NCI-H1436 (cell line): ENCODE measurements at places on chromosomes 13 and 19.

GRCh38 chr13:66659701-66660467 lies 570.3 kb downstream of the PCDH9 start:
- DNase-seq, result no peak

- DNase-seq, result no peak
Observed at GRCh38 chr13:40273253-40274025, 393.0 kb downstream of the FOXO1 start.

DNA sequence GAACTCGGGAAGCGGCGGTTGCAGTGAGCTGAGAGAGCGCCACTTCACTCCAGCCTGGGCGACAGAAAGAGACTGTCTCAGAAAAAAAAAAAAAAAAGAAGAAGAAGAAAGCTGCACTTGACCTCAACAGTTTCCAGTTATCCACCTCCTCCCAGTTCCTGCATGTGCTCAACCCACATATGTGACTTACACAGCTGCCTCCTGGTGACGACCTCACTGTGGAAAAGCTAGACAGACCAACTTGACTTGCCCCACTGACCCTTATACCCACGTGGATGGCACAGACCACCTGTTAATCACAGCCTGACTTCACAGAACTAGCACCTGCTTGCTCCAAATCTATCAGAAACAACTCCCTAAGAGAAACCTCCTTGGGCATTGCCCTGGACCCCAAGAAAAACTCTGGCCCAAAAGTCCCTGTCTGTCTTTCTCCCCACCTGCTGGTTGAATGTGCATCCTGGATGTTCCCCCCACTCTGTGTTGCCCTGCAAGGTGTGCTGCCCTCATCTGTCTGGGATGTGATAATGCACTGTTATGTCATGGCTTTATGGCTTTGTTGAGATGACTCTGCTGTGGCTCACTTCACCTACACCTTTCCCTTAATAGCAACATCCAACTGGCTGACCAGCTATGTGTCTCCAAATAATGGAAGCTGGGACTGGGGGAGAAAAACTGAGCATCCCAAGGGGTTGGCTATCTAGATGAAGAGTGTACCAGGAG lies 2.8 kb downstream of the ZNF20 start:
- no peak for DNase-seq

DNA sequence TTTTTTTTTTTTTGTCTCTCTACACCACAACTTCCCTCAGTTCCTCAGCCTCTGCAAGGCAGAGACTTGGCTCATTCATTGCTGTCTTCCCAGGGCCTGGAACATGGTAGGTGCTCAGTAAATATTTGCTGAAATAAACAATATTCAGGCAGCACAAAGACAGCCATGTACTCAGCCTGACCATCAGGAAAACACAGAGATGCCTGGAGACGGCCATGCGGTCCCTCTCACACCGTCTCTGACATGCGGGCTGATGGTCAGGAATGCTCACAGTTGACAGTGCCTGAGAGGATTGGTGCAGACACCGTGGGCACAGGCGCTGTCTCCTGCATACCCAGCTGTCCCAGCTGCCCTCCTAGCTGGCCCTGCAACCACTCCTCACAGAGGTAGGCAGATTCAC lies 924 bp downstream of the PRAM1 start:
- DNase-seq, result no peak

- DNase-seq, result no peak
Observed at GRCh38 chr13:106393776-106394175, 141.7 kb downstream of the EFNB2 start.

GRCh38 chr19:17266975-17267788 lies at the start of gene BABAM1:
Gene BABAM1, plus strand, starts transcription at chr19:17267443. Its CDS starts 1,364 bp downstream, at chr19:17268807.
- DNase-seq, result peak; percentile 99

DNA sequence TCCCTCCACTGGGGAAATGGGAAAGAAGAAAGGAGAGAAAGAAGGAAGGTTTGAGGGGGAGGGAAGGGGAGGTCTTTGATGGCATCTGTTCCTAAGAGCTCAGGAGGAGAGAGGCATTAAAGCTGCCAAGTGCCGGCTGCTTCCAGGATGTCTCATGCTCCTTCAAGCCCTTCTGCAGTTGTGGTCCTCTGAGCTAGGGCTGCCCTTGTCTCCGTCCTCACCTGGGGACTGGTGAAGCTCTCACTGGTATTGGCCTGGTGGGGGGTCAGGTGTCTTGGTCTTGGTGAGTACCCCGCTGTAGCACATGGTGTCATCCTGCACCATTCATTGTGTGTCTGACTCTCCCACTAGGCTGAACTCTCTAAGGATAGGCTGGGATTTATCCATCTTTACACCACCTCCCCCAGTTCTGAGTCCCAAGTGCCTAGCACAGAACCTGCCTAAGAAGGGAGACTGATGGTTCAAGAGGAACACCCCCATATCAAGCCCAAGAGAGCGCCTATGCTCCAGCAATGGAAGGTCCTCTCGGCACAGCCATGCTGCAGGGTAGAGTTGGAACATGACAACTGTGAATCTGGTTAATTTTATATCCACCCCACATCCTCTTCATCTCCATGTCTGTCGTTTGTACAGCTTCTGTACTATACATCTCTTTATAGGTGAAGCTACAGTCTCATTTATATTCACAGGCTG lies 83.7 kb downstream of the AKAP11 start:
- no peak for DNase-seq

DNA sequence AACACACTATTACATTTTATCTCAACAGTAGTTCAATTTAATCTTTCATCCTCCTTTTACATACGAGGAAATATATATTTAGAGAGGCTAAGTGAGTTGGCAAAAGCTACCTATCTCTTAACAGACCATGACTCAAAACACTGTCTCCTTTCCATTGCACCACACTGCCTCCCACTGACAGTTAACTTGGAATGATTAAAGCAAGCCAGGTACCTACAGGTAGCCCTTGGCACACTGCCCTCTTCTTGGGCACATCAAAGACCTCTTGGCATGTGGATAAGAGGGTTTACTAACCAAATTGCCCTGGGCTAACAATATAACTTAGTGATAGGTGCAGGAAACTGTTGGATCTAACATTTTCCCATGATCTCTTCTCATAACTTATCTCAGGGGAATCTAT lies 1.8 kb downstream of the ABHD13 start:
- peak; percentile 40 for DNase-seq

DNA sequence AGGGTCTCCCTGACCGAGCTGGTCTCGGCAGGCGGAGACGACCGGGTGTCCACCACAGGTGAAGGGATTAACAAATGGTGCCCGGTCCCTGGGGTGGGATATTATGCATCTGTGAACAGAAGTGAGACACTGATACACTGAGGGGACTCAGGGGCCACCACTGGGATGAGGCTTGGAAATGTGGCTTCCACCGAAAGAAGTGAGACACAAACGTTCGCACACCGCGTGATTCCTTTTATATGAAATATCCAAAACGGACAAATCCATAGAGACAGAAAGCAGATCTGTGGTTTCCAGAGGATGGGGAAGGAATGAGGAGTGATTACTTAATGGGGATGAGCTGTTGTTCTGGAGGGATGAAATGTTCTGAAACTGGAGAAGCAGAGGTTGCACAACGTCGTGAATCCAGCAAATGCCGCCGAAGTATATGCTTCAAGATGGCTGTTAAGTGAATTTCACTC lies 47.5 kb downstream of the C13orf46 start:
- no peak for DNase-seq

DNA sequence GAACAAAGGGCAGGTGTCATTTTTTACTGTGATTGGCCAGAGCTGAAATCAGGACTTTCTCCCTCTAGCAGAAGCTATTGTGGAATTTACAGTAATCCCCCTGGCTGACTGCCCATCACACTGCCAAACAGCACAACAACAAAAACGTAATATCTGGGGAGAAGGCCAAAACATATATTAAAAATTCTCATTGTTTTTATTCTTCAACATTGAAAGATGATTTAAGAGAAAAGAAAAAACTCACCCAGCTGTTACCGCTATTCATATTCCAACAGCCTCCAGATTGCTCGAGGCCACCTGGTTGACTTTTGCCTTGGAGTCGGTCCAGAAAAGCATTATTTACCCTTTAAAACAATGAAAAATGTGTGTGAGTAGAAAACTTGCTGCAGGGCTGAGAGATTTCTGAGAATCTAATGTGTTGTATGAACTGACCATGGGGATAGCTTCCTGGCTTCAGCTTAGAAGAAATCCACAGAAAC lies 97.2 kb downstream of the EPSTI1 start:
- no peak for DNase-seq

- DNase-seq, result peak; percentile 19
Observed at GRCh38 chr19:51687791-51688670, 5.1 kb upstream of the SPACA6 start.

- no peak for DNase-seq
Observed at GRCh38 chr19:42245231-42245630, 2.8 kb upstream of the GSK3A start.

DNA sequence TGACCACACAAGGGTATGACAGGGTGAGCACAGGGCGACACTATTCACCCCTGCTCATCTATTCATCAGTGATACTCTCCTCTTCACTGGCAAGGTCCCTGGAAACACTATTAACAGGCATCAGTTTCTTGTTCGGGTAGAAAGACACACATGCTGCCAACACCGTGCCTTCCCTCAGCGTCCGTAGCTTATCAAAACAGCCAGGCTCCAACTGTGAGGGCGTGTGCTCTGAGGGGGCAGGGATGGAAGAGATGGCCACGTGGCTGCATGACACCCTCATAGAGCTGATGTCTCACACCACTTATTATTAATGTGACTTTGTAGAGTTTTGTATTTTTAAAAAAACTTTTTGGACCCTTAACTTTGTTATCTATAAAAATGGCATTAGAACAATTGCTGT lies 160.3 kb downstream of the ITGBL1 start:
- no peak for DNase-seq

GRCh38 chr13:51034906-51035305 lies 76.2 kb downstream of the C13orf42 start:
- DNase-seq, result no peak

DNA sequence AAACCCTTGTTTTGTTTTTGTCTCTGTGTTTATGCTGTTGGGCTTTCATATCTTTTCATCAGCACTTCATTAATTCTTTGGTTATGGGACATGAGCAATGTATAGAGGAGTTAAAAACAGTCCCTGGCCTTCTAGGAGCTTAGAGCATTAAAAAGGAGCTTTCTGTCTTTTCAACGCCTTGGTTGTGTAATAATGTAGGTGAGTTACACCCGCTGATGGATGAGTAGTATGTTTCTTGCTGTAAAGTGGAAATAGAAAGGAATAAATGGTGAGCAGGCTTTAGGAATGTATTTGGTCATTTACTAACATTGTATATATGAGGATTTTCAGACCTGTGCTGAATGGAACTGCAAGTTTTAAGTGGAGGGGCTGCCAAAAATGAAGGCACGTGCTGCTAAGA lies 121.5 kb upstream of the RNF113B start:
- DNase-seq, result no peak

GRCh38 chr13:89470901-89471300 lies 1799.7 kb downstream of the SLITRK5 start:
- no peak for DNase-seq

DNA sequence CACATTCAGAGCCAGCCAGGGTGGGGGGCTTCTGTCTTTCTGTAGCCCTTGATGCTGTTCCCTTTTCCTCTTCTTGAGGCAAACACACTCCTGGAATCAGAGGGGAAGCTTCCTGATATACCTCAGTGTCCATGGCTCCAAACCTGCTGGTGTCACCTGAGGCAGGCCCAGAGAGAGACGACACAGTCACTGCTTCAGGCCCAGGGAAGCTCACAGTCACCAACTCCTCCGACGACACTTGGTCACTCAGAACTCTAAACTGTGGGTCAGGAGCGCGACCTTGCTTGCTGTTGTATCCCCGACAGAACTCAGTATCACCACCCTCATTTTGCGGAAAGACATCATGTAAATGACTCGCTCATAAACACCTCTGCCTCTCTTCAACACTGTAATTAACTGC lies 1.1 kb downstream of the ATP13A1 start:
- DNase-seq, result no peak

- DNase-seq, result no peak
Observed at GRCh38 chr13:41833831-41834230, 127.1 kb downstream of the VWA8 start.

- no peak for DNase-seq
Observed at GRCh38 chr13:45370922-45371406, 30.0 kb upstream of the TPT1 start.

DNA sequence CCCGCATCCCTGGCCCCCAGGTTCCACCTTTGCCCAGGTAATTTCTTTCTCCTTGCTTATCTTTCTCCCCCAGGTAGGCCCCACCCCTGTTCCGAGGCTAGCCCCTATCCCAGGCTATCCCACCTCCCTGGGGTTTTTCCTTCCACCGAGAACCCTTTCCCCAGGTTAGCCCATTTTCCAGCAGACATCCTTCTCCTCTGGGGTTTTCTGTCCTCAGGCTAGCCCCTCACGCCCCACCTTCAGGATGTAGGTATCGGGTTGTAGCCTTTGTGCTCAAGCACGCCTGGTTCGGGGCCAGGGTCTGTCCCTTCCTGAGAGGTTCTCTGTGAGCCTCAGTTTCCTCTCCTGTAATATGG lies 837 bp downstream of the FSD1 start:
- DNase-seq, result no peak

DNA sequence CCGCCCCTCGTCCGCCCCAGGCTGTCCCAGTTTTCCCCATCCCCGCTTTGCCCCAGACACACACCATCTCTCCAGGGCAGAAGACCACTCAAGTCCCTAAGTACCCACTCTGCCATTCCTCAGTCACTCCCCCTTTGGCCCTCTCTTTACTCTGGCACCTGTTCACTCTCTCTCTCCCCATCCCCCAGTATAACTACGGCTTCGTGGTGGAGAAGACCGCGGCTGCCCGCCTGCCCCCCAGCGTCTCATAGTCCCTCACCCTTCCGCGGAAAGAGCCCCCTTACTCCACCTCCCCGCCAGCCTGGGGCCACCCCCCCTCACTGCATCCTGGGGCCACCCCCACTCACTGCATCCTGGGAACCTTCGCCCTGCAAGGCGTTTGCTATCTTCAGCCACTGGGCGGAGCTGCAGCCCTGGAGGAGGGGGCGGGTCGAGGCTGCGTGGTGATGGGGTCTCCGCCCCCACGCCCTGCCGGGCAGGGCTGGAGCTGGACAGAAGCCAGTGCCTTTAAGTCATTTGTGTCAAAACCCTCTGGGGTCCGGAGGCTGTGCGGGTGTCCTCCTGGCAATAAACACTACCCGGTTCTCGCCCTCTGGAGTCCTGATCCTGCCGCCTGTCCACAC lies 5.0 kb downstream of the MVB12A start:
- no peak for DNase-seq
